ENCODE measurements at places on chromosomes 3 and 15. TPM values are rescaled to one million over a fixed set of nuclear protein-coding genes. Genes with fewer than 3 reads are reported as not detected.

INAFM2 gene
- total RNA-seq: 16.6 TPM

ADAMTSL3 gene
- 1.1 TPM for total RNA-seq

MAGI1 gene
- 76.4 TPM for total RNA-seq

CAPN3 gene
- total RNA-seq: 2.3 TPM

LXN gene
- total RNA-seq: 42.8 TPM

GREM1 gene
- total RNA-seq: not detected

MB21D2 gene
- 11.9 TPM for total RNA-seq

GATA2 gene
- total RNA-seq: 13.6 TPM

IQGAP1 gene
- total RNA-seq: 206 TPM

FAM174B gene
- total RNA-seq: 15.3 TPM

SEMA6D gene
- total RNA-seq: not detected

CLDN16 gene
- total RNA-seq: 4.8 TPM

MYZAP gene
- 5.1 TPM for total RNA-seq

USP19 gene
- total RNA-seq: 44.3 TPM

Measured in Calu3 (cell line).